ENCODE measurements at places on chromosomes 7 and 10.

DNA sequence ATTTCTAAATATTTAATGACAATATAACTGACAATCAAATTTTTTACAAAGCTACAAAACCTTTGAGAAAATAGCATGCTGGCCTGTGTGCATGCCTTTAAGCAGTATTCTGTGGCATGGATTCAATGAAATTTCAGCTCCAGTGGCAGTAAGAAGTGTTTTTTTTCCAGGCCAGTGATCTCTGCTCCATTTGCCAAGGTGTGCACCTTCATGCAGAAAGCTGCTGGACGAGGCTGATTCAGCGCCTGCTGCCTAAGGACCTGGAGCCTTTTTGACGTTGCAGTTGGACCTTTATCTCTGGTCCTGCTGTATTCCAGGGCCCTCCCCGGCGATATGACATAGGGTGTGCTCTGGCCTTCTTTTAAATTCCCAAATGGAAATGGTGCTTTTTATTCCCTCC is 26.6 kb downstream of the VWC2 start:
- no peak for DNase-seq

- peak; percentile 10 for DNase-seq
Measured at GRCh38 chr10:110746254-110746826, 102.2 kb downstream of the RBM20 start.

GRCh38 chr7:40041456-40041855 is 91.4 kb downstream of the CDK13 start:
- no peak for DNase-seq

DNA sequence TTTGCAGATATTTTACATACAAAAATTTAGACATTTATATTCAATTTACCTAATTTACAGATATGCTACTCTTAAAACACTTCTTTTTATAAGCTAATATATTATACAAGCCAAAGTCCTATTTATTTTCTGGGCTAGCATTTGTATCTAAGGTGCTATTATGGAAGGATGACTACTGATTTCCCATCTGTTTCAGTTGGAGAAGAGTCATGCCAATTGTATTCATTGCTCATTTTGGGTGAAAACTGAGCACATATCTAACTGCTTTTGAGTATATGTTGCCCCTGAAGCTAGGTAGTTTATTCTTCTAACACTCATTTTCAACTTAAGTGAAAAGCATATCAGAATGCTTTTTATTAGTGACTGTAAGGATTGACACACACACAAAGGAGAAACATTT is 172.9 kb downstream of the CDK14 start:
- DNase-seq = no peak

DNA sequence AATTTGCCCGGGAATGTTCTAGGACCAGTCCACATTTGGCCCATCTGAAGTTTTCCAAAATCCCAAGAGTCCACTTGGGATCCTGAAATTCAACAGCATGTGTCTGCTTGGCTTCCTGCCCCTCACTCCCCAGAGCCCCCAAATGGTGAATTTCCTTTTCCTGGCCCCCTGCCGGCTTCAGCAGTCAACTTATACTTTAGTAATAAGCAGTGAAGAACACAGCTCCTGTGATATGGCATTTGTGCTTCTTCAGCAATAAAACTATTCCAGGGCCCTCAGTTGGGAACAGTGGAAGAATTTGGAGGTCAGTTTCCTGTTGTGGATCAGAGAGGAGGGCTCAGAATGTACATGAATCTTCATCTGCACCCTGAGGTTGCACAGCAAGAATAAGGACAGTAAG is 51.1 kb downstream of the PRF1 start:
- no peak for DNase-seq

DNA sequence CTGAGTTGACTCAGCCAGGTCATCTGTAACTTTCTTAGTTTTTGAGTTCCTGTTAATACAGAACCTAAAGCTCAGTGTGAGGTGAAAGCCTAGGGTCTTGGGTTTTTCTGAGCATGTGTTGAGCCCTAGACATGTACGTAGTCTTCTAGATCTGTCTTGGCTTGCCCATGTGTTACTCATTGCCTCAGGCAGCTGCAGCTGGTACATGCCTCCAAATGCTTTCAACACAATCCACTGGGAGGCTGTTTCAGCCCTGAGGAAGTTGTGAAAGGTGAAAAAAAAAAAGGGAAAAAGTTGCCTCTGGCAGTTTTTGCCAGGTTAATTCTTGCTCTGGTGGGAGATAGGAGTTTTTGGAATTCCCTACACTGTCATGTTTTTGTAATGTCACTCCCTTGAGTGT is 134.6 kb downstream of the RNF216 start:
- no peak for DNase-seq

GRCh38 chr7:26372249-26372648 is 80.6 kb downstream of the SNX10 start:
- DNase-seq = no peak

DNA sequence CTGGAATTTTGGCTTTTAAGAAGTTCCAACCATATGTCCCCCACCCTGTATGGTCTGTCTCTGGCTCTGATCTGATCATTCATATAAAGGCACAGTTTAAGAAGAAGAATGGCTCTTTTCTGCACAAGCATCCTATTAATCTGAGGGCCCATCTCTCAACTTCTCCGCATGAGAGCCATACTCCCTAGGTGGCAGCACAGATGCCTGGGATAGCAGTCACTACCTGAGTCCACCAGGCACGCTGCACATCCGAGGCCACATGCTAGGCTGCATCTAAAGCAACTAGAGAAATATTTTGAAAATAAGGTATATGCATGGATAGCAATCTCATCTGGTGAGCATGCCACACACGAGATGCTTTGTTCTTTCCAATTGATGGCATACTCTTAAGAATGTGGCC is 565.5 kb downstream of the PARD3 start:
- no peak for DNase-seq

DNA sequence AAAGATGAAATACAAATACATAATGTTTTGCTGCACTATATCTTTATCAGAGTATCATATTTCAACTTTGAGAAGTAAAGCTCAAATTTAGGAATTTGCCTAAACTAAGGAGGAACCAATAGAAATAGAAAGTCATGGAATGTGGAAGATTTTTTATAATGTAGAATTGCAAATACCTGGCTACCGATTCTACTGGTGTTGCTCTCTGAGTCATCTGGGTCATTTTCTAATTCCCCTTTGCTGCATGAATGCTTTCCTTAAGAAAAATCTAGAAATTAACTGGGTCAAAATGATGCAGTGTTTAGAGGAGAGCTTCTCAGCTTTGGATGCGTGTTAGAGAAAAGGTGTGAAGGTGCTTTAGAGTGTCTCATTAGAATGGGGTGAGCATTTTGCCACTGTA is 568.9 kb upstream of the ANKRD30A start:
- no peak for DNase-seq

DNA sequence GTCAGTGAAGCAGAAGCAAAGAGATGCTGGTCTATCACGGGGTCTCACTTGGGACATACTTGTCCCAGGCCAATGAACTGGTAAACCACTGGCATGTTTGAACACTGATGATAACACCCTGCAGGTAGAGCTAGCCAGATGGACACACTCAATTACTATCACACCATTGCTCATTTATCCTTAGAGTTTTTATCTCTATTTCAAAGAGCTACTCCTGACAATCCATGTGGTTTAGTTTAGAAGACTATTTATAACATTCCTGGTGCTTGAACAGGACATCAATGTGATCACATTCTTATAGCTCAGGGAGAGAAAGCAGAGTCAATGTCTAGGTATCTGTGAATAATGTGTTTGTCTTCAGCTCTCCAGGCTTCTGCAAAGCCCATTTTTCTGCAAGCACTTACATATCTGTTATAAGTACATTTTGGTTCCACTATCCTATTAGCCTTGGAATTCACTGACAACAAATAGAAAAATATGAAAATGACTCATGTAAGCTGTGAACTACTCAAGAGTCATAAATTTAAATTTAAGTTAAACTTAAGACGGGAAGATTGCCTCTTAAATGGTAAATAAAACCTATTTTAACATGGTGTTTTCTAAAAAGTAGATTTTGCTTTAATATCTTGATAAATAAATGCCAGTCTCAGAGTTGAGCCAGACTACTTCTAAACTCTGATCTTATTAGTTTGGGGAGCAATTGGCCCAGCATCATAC is 106.7 kb upstream of the MBL2 start:
- no peak for DNase-seq

- DNase-seq = no peak
Measured at GRCh38 chr7:105622106-105622731, 40.9 kb upstream of the EFCAB10 start.

- no peak for DNase-seq
Measured at GRCh38 chr7:92815412-92815811, 21.0 kb downstream of the CDK6 start.

- no peak for DNase-seq
Measured at GRCh38 chr10:91511549-91512330, 101.6 kb downstream of the HECTD2 start.

DNA sequence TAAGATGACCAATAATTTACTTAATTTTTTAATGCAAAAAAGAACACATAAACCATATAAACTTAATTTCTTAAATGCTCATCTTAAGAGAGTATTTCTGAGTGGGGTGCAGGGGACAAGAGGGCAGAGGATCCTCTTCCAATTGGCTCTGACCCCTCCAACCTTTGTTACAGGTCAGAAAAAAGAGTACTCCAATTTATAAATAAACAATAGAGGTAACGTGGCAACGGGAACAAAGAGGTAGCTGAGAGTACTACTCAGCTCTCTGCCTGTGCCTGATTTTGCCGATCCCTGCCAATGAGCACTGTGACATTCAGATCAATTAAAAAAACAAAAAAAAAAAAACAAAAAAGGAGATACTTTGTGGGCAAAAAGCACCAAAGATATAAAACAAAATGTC is 307.9 kb downstream of the PARD3 start:
- no peak for DNase-seq

DNA sequence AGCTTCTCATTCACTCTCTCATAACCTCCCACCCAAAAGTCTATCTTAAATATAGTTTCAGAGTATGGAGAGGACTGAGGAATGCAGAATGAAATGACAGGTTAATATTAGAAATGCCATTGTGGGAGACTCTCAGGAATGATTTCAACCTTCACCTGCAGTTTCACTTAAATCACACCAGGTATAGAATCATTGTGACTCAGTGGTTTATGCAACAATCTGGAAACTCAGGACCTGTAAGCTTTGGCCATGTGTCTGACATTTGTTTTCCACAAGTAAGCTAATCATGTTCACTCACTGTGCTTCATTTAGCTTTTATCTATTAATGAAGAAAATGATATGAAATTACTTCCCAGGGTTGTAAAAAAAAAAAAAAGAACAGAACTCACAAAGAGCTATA is 8.7 kb upstream of the PTPN12 start:
- DNase-seq = no peak

- DNase-seq = peak; percentile 23
Measured at GRCh38 chr10:96743988-96744585, 23.8 kb upstream of the PIK3AP1 start.

DNA sequence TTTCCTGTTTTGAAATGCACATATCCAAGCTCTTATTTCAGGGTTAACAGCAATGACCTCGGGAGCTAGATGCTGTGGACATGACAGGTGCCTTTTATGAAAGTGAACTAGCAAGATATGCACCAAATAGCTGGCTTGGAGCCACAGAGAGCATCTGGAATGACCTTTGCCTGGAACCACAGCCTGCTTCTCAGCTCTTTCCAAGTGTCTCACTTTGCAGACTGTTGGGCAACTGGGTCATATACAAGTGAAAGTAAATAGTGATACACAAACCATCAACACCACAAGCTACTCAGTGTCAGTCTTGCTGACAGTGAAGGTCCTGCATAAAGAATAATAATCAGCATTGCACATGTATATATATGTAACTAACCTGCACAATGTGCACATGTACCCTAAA is 183.5 kb downstream of the RNF133 start:
- no peak for DNase-seq

DNA sequence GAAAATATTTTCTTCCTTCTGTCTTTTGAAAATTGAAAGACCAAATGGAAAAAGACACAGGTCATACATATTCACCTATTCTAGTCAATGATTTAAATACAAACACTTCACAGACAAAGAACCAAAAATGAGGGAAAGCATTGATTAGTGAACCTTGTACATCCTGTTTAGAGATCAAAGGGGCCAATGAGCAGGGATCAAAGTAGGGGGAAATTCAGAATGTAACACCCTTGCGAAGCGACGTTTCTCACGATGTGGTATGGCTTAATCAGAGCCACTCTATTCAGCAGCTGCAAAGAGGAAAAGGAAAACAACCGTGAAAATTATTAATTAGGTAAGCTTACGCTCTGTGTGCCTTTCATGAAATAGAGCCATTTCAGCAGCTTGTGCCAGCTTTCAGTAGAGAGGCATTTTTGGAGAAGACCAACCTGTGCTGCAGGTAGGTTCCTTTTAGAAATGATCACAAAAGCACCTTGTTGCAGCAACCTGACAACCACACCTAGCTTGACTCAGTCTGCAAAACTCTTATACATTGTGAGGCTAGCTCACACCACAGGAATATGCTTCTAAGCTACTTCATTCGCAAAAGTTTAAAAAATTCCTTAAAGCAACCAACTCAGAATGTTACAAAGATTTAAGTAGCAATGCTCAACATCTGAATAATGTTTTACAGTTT is 78.0 kb downstream of the DKK1 start:
- no peak for DNase-seq

- DNase-seq = no peak
Measured at GRCh38 chr7:8442814-8443304, 9.4 kb downstream of the NXPH1 start.

DNA sequence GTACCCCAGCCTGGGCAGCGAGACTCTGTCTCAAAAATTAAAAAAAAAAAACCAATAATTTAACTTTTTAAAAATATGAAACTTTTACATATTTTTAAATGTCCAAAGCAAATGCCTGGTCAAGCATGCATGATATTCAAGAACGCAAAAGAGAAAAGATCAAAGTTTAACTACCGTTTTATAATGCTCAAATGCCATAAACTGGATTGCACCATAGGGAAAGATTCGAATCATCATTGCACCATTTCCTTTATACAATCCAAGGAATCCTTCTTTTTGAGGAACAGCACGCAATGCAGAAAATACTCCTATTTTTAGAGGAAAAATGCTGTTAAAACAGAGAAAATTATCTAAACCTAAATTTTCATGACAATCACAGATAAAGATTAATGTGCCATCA is 20.9 kb downstream of the SLC25A16 start:
- no peak for DNase-seq

- peak; percentile 37 for DNase-seq
Measured at GRCh38 chr7:47818796-47819606, 129.3 kb downstream of the PKD1L1 start.

DNA sequence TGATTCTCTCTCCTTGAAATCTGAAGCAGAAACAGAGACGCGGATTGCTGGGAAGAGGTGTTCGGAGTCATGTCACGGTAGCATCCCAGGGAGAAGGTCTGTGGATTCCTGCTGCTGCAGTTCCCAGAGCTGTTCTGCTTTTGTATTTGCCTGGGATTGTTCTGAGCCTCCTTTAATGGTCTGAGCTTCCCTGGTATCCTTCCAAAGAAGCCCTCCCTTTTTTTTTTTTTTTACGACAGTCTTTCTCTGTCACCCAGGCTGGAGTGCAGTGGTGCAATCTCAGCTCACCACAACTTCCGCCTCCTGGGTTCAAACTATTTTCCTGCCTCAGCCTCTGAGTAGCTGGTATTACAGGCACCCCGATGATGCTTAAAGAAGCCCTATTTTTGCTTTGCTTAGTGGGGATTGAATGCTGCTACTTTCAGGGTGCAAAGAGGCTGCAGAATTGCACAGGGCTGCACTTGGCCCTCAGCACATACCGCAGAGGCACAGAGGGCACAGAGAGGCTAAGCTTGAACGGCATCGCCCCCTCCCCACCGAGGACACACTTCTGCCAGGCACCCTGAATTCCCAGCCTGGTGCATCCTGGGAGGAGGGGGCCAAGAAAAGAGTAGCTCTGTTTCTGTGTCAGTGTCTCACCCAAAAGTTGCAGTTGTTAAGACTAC is 208.6 kb upstream of the GALNT17 start:
- DNase-seq = no peak
